Stimulated activated CD4-positive, alpha-beta T cell treated with anti-CD3 and anti-CD28 coated beads, TNF-alpha, amount 100 ng/mL, for 24 hours (primary cell): ENCODE measurements at places on chromosomes 1 and 21.

- peak; percentile 76 for DNase-seq
Observed at GRCh38 chr1:35564037-35564883, 6.7 kb downstream of the NCDN start.

- DNase-seq = no peak
Observed at GRCh38 chr1:97461782-97462181, 459.1 kb downstream of the DPYD start.

DNA sequence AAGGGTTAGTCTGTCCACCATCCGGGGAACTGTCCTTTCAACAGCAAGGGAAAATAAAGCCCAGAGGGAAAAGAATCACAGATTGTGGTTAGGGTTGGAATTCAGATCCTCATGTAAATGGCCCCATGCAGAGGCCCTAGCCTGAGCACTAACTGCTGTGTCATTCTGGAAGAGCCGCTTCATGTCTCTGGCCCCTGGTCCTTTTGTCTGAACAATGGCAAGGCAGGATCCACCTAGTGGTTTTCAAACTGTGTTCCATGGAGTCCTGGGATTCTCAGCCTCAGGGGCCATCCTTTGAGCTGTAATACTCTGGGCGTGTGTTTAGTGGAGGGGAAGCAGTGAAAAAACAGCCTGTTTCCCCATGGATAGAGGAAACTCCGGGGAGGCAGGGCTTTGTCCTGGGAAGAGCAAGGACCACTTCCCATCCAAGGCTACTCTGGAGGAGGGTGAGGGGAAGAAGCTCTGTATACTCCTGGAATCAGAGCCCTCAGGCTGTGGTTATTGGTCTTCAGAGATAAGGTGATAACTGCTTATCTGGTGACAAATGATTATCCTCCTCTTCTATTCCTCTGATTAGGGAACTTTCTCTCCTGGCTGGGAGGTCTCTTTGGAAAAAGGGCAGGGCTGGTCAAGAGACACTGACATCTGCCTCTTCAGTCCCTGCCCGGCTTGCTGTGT, 19.2 kb downstream of the PAX7 start:
- DNase-seq = no peak

DNA sequence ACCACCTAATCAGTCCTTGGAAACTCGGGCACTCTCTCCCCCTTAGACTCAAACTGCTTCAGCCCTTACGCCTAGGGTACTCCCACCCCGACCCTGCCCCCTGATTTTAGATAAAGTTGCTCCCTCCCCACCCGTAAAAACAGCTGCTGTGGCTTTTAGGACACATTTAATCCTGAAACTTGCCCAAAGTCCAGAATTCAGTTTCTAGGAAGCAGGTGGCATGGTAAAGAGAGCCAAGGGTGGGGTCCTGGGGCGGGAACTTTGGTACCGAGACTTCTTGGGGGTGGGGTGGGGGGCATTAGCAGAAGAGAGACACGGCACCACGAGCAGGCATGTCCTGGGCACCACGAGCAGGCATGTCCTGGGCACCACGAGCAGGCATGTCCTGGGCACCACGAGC, 52.4 kb downstream of the CASZ1 start:
- no peak for DNase-seq

DNA sequence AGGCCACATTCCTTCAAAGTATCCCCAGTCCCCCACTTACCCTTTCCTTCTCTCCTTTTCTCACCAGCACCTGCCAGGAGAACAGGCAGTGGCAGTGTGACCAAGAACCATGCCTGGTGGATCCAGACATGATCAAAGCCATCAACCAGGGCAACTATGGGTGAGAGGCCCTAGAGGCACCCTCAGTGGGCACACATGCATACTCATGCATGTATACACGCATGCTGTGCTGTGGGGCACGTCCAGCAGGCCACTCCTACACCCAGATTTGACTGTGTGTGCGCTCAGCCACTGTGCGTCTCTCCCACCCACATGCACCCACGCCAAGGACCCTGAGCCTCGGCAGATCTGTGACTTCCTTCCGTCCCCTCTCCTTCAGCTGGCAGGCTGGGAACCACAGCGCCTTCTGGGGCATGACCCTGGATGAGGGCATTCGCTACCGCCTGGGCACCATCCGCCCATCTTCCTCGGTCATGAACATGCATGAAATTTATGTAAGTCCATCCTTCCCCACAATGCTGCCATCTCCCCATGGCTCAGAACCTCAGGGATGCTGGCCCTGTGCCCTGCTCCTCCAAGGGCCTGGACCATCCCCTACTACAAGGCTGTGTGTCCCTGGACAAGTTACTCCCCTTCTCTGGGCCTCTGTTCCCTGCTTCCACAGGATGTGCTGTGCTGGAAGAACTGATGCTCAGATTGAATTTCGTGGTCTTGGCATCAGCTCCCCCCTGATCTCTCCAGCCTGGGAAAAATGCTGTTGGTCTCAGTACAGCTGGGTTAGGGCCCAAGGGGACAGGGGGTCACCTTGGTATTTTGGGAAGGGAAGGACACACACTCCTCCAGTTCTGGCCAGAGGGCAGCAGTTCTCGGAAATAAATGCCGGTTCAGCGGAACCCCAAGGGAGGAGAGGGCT, 7.0 kb downstream of the TINAGL1 start:
- DNase-seq = no peak

DNA sequence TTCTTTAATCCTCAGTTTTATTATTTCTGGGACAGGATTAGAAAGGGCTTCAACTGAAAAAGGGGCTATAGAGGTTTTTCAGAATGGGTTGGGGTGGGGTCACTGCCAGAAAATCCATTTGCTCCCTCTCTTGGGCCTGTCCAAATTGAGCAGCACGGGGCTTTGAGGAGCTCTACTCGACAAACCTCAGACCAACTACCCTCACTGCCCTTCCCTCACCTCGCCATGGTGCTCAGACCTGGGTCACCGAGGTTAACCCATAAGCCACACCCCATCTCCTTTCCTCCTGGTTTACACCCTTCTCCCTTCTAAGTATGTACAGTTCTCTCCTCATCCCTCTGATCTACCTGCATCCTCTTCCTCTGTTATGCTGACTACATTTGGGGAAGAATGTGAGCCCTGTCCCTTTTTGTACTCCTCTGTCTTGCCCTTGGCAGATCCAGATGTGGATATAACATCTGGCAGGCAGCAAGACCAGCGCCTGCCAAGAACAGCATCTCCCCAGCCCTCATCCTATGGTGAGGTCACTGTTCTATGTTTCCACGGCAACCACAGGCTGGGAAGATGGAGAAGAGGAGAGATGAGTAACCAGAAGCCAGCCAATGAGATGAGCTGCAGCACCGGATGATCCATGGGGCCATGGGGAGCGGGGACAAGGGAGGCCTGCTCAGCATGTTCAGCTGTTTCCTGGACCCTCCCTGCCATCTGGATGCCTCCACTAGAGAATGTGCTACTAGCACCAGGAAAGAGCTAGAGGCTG, 3.7 kb upstream of the FABP3 start:
- no peak for DNase-seq

- DNase-seq = peak; percentile 74
Observed at GRCh38 chr1:11719313-11720032, 16.5 kb upstream of the AGTRAP start.
